ENCODE measurements at places on chromosomes 2 and 18.

- DNase-seq: no peak
Measured at GRCh38 chr18:79668203-79668602, 11.4 kb upstream of the CTDP1 start.

DNA sequence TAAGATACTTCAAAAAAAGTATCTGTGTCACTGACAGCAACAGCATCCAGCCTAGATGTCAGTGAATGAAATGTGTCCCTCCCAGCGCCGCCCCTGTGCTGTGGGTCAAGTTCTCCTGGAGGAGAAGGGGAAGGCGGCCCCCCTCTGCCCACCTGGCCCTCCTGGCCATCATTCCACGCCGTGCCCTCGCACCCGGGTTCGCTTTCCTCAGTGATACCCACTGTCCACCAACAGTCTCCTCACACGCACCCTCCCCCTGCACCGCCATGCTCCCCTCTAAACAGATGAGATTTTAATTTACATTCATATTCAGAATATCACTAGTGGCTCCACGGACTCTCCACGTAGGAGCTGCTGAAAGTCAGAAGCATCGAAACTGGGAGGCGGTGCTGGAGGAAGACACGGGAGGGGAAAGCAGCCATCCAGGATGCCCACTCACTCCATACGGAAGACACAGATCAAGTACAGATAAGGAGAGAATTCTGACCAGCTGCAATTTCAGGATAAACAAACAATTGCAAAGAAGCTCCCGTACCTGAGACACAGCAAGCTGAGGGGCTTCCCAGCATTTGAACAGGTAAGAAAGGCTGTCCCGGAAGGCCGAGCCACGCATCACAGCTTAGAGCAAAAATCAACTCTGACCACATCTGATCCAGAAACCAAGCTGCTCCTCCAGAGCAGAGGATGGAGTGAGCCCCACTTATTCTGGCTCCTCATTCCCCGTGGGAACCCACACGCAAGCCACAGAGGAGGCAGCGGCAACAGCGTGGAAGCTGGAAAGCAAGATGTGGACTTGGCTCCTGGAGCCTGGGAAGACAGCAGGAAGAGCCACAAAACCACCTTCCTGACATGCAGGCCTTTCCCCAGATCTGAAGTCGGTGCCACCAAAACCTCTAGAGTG is 49.7 kb downstream of the PXDN start:
- no peak for DNase-seq

DNA sequence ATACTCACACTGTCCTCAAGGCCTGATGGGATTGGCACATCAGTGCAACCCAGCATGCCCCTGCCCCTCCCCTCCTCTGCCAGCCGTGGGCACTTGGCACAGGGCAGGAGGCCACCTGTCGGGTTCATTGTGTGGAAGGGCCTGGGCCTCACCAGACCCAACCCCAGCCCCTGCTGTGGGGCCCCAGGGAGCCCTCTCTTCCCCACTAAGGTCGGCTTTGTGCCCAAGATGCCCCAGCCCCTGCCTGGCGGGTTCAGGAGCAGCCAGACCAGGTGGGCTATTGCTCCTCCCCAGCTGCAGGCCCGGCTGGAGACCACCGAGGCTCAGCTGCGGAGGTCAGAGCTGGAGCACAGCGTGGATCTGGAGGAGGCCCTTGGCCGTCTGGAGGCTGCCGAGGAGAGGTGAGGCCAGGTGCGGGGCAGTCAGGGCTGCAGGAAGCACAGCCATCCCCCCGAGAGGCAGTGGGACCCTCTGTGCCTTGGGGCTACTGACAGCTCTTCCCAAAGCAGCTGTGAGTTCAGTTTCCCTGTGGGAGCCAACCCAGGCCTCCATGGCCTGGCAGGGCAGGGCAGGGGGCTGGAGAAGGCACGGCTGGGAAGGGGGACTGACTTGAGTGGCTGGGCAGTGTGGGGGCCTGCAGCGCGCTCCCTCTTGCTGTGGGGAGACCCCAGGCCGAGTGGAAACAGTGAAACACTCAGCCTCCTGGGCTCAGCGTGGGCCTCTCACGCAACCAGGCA is 16.3 kb downstream of the CROCC2 start:
- DNase-seq: no peak

- no peak for DNase-seq
Measured at GRCh38 chr2:133213651-133214050, 354.6 kb downstream of the NCKAP5 start.

DNA sequence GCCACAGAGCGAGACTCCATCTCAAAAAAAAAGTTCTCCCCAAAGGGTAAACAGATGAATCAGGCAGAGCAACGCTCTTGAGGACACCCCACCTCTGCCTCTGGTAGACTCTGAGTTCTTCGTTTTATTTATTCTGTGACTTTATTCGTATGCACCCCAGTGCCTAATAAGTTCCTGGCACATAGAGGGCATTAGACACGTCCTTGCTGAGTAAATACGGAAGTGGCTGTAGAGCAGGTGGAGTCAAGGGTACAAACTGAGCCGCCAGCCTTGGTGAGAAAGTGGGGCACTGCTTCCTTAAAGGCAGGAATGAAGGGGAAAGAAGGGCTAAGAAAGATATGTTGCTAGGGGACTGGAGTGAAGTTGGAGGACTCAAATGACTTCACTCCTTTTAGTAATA is 12.9 kb downstream of the SULT1C2 start:
- no peak for DNase-seq
